ENCODE measurements at places on chromosomes 12 and 14.

DNA sequence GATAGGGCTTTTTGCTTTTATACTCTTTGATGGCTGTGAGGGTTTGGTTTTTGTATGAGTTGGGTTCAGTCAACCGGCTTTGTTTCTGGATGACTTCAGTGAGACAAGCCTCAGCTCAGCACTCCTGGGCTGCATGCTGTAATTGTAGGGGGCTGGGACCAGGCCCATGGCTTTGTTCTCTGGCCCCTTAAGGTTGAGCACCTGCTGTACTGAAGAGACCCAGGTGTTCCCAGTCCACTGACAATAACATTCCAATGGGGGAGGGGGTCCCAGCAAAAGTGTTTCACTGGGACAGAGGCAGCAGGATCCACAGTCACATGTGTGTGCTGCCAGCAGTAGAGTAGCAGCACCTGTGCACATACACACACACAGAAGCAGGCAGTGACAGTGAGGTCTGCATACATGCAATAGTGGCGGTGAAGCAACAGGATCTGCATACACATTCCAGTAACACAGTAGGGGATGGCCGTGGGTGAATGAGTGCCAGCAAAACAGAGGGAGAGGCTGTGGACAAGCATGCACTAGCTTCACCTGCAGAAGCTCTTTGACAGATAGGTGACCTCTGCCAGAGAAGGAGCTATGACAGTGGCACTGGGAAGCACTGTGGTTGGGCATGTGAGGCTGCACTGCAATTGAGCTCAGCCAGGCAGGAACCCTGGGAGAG is 240.4 kb downstream of the ASCL1 start:
- DNase-seq = no peak

DNA sequence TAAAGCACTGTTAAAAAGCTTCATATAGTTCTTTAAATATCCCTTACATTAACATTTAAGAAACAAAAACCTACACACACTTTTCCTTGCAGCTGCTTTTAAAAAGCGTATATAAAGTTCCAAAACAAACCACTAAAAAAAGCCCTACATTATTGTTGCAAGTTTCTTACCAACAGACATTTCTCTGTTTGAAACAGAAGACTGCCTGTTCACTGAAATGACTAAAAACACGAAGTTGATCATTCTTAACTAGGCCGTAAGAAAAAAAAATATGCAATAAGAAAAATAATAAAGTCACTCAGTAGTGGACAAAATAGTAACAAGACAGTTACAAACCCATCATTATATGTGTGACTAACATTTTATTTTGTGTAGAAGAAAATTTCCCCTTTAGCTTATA is 37.3 kb downstream of the KIF21A start:
- DNase-seq = no peak

GRCh38 chr14:87952307-87953094 is 40.5 kb downstream of the GALC start:
- DNase-seq = no peak

DNA sequence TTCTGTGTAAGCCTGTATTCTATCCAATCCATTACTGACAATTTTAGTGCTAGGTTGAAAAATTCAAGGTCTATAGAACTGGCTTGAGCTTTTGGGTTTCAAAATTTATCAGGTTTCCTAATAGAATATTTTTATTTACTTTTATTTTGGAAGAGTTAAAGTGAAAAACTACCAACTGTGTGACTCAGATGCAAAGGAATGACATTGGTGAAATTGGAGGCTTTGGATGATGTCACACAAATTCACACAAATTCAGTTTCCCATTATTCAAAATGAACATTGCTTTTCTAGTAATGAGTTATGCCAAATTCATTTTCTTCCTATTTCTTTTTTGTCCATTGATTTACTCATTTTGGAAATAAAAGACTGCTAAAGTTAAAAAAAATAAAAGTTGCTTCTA is 186.9 kb downstream of the ALX1 start:
- DNase-seq = peak; percentile 45

GRCh38 chr14:94597788-94598187 is 14.4 kb upstream of the SERPINA3 start:
- DNase-seq = no peak

- DNase-seq = peak; percentile 51
Measured at GRCh38 chr14:34554540-34555250, 15.2 kb upstream of the EAPP start.

DNA sequence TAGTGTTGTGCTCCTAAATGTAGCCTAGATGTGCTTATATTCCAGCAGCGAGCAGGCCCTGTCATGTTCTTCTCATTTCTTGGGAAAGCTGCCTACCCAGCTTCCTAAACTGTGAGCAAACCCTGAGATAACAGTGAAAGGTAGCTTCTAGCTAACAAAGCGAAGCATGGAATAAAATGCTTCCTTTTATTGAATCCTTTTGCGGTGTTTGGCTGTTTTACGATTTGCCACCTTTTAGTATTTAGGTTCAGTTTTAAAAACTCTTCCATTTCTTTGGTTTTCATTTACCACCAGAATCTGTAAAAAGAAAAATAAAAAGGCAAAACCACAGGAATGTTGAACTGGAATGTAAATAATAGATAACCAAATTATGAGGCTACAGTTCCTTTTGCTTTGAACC is 5.0 kb upstream of the PKP2 start:
- DNase-seq = peak; percentile 80

DNA sequence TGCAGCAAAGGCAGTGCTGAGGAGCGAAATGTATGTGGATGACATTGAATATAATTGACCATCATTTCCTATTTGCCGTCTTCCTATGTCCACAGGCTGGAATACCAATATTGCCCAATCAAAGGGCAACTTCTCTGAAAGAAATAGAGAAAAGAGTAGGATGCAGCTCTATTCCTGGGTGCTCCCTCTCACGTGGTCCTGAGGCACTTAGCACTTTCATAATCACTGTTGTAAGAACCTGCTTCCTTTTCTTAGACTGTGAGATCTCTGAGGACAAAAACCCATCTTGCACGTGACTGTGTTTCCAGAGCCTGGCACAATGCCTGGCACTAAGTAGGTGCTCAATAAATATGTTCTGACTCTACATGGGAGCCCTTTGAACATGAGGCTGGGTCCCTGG is 122.7 kb upstream of the CPM start:
- no peak for DNase-seq

GRCh38 chr14:75091251-75091650 is 21.8 kb downstream of the ZC2HC1C start:
- no peak for DNase-seq

DNA sequence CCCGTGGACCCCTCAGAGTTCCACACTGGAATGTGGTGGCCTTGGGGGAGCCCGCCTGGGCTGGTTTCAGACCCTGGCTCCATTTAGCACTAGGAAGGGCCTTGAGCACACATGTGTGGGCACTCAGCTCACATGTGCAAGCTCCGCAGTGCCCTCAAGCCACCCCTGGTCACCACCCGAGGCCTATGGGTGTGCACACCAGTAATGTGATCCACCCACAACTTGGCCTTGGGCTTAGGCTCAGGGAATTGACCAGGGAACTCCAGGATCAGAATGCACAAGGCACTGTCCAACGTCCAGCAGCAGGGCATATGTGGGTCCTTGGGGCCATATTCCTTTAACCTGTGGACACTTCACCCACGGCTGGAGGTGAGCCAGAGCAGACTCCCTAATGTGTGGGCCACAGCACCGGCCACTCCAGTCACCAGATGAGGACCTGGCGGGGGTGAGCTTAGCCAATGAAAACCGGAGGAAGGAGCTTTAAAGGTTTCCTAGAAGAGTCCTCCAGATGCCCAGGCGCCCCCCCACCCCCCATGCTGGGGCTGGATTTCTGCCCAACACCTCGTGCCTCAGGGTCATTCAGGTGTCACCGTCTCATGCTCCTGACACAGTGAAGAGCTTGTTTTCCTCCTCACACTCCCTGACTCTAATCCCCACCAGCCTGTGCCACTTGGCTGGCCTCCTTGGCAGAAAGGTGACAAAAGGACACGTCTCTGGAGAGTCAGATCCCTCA is 209.2 kb downstream of the ZFP36L1 start:
- no peak for DNase-seq

DNA sequence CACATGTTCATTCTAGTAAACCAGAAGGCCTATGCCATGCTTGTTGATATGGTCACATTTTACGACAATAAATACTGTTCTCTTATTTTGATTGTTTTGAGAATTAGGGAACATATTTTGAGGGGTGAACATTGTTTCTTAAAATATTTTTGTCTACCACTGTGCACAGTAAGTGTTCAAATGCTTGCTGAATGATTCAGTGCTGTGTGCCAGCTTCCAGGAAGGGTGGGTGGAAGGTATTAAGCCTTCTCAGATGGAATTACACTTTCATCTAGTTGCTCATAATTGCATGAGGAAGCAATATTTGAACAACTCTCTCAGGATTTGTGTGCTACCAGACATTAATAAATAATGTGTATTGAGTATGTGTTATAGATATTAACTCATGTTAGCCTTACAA is 15.5 kb upstream of the TMX1 start:
- DNase-seq = no peak

DNA sequence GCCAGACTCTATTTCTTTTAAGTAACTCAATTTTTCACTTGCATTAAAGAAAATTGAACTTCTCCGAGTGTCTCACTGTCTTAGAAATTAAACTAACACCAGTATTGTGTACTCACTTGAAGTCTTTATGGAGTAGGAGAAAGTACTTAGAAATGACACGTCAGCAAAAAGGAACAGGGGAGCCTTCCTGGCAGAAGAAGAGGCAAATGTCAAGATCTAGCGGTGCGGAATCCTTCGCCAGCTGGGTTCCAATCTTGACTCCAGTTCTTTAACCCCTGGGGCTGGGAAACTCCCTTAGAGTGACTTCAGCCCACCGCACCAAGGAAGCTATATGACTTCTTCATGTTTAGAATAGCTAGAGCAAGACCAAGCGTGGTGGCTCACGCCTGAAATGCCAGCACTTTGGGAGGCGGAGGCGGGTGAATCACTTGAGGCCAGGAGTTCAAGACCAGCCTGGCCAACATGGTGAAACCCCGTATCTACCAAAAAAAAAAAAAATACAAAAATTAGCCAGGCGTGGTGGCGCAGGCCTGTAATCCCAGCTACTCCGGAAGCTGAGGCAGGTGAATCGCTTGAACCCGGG is 34.4 kb downstream of the WBP11 start:
- DNase-seq = no peak

- DNase-seq = no peak
Measured at GRCh38 chr14:29999013-29999539, 71.4 kb upstream of the PRKD1 start.

GRCh38 chr12:31645924-31646323 is 13.6 kb upstream of the ETFBKMT start:
- DNase-seq = no peak

- DNase-seq = peak; percentile 45
Measured at GRCh38 chr12:57242691-57243454, 8.1 kb downstream of the STAC3 start.

DNA sequence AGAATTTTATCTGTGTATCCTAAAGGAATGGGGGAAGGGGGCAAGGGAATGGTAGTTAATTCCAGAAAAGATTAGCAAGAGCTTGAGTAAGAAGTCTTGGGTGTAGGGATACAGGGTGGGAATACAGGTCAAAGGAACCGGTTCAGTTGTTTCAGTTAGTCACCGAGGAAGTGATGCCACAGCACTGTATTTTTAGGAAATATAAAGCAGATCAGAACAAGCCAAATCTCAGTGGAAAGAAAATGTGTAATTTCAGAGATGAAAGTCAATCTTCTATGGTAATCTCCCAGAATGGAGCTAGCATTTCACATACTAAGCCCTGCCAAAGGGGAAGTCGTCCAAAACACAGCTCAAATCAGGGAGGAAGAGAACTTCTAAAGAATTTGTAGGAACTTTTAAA is 4.7 kb upstream of the TUBA1C start:
- no peak for DNase-seq

Data from NCI-H226 (cell line).